ENCODE measurements at places on chromosomes 4 and X.

DNA sequence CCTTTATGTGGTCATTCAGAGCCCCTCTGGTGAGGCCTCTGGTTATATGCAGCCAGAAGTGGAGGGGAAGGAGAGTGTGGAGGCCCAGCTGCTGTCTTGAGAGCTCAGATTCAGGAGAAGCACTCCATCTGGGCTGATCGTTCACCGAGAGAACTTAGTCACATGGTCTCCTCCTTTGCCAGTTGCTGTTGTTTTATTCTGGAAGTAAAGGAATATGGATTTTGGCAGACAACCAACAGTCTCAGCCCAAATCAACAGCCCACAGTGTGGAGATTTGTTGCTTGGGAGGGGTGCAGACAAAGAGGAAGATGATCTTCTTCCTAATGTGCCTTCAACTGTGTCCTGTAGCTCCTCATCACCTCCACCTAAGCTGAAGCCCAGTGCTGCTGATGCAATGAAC, 355.4 kb downstream of the ANK2 start:
- DNase-seq = no peak

GRCh38 chr4:112765317-112765974, 128.5 kb downstream of the LARP7 start:
- DNase-seq = no peak

DNA sequence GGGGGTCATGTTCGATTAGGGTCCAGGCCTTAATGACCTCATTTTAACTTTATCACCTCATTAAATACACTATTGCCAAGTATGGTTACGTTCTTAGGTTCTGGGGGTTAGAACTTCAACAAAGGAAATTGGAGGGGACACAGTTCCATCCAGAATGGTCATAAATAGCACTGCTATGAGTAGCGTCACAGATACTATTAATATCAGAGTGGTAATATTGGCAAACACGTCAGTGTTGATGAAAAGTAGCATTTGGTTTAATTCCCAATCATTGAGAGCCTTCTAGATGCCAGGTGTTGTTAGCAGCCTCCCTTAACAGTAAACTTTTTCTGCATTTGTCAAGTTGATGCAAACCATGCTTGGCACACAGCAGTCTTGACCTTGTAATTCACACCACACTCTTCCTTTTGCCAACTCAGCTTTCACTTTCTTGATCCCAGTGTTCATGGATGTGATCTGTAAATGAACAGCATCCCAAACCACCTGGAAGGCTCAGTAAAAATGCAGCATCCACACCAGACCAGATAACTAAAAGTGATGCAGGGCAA, 912.5 kb upstream of the TENM3 start:
- no peak for DNase-seq

GRCh38 chr4:17911608-17912007, 100.8 kb downstream of the NCAPG start:
- DNase-seq = no peak

DNA sequence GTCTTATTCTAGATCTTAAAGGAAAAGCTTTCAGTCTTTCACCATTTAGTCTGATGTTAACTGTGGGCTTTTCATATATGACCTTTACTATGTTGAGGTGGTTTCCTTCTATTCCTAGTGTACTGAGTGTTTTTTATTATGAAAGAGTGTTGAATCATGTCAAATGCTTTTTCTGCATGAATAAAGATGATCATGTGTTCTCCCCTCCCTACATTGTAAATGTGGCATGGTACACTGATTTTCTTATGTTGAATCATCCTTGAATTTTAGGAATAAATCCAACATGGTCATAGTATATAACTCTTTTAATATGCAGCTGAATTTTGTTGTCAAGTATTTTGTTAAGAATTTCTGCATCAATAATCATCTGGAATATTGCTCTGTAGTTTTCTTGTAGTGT, 4.3 kb downstream of the CLGN start:
- no peak for DNase-seq

All from left cardiac atrium (tissue), 4 donors.